ENCODE measurements at places on chromosomes 5 and 9.

GRCh38 chr5:141883184-141883891 lies 5.1 kb upstream of the PCDH1 start:
- no peak for DNase-seq

- no peak for DNase-seq
Measured at GRCh38 chr9:73153793-73154227, 2.1 kb downstream of the ANXA1 start.

DNA sequence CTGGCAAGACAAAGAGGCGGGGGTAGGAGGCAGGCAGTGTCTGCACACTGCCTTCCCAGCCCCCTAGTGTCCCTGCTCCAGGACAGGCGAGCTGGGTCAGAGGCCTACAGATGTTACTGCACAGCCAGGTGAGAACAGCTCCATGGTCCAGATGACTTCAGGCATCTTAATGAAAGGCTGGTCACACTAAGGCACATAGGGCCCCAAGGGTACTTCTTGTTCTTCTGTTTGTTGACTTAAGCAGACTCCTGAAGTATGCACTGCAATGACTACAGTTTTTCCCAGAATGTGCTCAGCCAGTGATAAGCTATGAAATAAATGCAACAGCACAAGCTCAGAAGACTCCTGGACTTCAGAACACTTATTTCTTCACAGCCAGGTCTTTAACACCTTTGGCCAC lies 27.4 kb downstream of the ATPSCKMT start:
- DNase-seq: no peak

DNA sequence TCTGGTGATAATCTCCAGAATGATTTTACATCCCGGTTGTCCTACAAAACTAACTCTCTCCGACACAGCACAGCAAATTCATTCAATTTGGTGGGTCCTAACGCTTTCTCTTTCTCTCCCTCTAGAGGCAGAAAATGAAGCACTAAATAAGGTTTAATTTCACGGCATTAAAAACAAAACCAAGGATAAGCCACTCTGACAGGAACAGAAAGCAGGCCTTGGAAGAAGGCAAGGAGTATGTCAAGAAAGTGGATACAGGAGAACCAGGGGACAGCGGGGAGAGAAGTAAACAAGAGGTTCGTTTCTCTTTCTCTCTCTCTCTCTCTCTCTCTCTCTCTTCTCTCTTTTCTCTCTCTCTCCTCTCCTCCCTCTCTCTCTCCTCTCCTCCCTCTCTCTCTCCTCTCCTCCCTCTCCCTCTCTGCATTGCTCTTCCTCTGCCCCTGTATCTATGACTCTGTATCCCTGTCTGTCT lies 49.8 kb downstream of the EBF1 start:
- DNase-seq: no peak

All from type B pancreatic cell (in vitro differentiated cells).